Cardiac muscle cell (in vitro differentiated cells and primary cell): ENCODE measurements at places on chromosomes 11 and 22.

DNA sequence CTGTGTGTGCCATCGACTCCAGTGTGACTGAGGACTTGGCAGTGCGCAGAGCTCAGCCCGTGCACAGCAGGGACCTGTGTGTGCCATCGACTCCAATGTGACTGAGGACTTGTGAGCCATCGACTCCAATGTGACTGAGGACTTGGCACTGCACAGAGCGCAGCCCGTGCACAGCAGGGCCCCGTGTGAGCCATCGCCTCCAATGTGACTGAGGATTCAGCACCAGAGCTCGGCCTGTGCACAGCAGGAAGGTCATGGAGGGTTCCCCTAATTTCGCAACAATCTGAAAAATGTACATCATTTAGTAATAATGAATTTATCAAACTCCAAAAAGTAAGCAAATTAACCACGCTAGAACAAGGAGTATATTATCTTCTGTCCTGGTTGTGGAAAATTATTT is 348.3 kb upstream of the B3GAT1 start:
- DNase-seq = no peak

DNA sequence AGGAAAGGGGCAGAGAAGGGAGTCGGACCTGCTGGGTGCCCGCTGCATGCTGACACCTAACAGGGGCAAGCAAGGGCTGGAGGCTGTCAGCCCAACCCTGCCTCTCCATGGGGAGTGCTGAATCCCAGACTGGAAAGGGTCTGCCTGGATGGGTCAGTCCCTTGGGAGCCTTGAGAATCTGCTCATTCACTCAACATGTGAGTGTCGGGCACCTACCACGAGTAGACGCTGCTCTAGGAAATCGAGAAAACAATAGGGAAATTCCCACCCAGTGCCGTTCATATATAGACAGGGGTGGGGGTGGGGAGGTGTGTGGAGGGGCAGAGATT is 4.4 kb upstream of the CTSD start:
- DNase-seq = no peak

GRCh38 chr11:45141171-45141570 is 5.3 kb upstream of the PRDM11 start:
- DNase-seq = no peak

- peak; percentile 86 for DNase-seq
These were observed 13.0 kb upstream of the CYB5R3 start for GRCh38 chr22:42661985-42662831.

DNA sequence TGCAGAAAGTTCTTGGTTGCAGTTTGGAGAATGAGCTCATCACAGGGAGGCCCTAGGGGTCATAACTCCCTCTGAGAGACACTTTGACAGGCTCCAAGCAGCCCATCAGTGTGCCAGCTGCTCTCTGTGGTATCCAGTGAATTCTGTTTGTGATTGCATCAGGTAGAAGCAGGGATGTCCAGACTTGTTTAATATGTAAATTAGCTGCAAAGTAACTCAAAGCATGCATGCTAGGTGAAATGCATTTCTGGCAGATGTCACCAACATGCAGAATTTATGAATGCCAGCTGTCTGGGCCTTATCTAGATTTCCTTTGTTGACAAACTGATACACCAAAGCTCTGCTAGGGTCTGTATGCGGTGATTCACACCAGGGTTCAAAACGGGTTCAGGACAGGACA is 123.6 kb upstream of the MTNR1B start:
- DNase-seq = no peak

DNA sequence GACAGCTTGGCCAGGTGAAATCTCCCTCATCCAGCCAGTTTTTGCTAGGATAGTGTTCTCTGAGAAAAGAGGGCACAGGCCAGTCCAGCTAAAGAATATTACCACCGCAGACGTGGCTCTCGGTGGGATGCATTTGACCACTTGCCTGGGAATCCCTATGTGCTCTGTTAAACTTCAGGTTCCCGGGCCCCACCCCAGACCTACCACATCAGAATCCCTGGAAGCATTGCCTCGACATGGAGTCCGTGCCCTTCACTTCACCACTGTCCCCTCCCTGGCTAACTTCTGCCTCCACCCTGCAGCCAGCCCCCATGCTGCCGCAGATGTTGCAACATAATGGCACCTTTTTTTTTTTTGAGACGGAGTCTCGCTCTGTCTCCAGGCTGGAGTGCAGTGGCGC is 56.9 kb upstream of the EMID1 start:
- no peak for DNase-seq

GRCh38 chr11:132683602-132684001 is 848.7 kb downstream of the OPCML start:
- DNase-seq = no peak

GRCh38 chr11:118046051-118046963 is 30.6 kb upstream of the TMPRSS4 start:
- no peak for DNase-seq

GRCh38 chr11:47928426-47928825 is 51.9 kb upstream of the PTPRJ start:
- DNase-seq = no peak

GRCh38 chr11:68127714-68128681 is 6.8 kb upstream of the CHKA start:
- DNase-seq = peak; percentile 91

DNA sequence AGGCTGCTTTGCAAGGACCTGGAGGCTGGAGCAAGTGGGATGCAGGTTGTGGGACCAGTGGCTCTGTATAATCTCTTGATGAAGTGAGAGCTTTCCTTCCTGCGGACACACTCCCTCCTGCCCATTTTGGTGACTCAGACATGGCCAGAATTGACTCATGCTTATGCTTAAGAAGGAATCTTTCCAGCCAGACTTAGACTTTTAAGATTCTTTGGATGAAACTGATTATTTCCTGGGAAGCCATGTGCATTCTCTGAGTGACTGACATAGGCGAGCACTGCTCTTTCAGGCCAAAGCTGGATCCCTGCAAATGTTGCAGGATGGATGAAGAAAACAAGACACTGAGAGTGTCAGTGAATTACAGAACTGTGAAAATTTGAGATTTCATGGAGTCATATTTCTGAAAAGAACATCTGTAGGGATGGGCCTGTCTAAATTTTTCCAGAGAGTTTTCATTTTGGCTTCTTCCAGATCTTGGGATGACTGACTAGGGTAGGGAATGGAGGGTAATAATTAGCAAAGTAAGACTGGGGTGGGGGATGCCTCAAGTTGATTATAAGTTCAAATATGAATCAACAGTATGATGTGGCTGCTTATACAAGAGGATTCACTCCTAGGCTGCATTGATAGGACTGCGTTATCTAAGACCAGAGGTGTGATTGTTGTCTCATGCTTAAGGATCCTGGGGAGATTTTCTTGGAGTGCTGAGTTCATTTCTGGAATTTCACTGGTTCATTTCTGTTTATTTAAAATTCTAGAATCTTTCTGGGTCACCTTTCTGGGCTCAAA is 195.8 kb downstream of the HIPK3 start:
- peak; percentile 84 for DNase-seq
